ENCODE measurements at places on chromosomes 11 and 22.
A peak's percentile ranks its signal among the peaks of the same experiment; 100 is the strongest.

- no peak for DNase-seq
Measured at GRCh38 chr22:49209452-49210195, 618.0 kb downstream of the BRD1 start.

DNA sequence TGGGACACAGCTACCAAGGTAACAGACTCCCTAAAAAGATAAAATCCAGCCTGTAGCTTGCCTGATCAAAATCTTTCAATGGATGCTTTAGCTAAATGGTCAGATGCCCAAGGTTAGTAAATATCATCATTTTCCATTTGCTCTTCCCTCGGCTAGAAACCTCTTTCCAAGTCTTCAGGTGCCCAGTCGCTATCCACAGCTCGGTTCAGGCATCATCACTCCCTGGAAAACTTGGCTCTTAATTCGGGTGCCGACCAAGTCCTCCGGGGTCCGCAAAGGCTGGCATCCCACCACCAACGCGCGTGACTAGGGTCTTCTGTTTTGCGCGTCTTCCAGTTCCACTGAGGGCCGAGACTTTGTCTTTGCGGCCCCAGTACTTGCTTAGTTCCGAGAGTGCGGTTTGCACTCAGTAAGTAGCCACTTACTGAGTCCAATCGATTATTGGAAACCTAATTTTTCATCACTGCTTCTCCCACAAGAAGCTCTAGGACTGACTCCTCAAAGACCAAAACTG, 44.3 kb downstream of the OR4D9 start:
- no peak for DNase-seq

- no peak for DNase-seq
Measured at GRCh38 chr22:43319661-43320486, 23.3 kb downstream of the SCUBE1 start.

- no peak for DNase-seq
Measured at GRCh38 chr22:40648386-40648785, 11.9 kb upstream of the MRTFA start.

GRCh38 chr11:79937676-79938334, 497.0 kb upstream of the TENM4 start:
- DNase-seq, result no peak

DNA sequence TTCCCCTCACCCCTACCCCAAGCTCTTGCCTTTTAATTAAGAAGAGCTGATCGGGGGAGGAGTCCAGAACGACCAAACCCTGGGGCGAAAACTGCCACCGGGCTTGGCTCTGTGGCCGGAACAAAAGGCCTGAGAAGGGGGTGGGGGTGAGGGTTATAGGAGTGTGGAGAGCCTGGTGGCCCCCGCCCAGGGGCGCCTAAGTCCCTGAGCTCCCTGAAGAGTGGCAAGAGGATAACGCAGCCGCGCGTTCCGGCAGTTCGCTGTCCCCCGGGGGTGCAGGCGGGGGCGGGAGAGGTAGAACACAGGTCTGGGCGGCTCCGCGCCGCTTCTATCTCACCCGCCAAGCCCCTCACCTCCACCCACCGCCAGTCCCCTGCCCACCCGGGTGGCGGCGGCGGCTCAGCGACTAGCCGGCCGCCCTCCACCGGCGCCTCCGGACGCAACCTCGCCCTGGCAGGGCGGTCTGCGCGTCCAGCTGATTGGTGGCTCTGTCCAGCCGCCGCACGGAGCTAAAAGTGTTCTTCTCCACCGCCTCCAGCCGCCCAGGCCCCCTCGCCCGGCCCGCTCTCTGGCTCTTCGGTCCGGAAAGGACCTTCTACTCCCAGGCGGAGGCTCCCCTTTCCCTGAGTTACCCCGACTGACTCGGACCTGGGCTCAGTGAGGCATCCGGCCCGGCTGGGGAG, 18.7 kb upstream of the BDNF start:
- no peak for DNase-seq

- no peak for DNase-seq
Measured at GRCh38 chr11:81197396-81197795, 1536.3 kb downstream of the FAM181B start.

DNA sequence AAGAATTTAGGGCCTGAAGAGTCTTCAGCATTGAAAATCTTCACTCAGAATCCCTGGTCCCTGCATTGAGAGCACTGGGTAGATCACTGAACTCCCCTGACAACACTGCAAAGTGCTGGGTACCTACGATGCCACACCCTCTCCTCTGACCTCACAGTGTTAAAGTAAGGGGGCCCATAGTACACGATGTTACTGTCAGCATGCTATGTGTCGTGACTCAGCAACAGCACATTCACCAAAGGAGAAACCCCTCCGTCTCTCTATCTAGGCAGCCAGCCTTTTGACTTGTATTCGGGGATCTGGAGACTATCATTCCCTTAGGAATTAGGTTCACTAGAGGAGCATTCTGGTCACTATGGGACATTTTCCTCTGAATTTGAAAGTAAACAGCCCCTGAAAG, 67.4 kb upstream of the PITPNB start:
- no peak for DNase-seq

- no peak for DNase-seq
Measured at GRCh38 chr22:26267856-26268255, 98.6 kb downstream of the SEZ6L start.

GRCh38 chr11:134555510-134555909, 143.5 kb upstream of the B3GAT1 start:
- no peak for DNase-seq

DNA sequence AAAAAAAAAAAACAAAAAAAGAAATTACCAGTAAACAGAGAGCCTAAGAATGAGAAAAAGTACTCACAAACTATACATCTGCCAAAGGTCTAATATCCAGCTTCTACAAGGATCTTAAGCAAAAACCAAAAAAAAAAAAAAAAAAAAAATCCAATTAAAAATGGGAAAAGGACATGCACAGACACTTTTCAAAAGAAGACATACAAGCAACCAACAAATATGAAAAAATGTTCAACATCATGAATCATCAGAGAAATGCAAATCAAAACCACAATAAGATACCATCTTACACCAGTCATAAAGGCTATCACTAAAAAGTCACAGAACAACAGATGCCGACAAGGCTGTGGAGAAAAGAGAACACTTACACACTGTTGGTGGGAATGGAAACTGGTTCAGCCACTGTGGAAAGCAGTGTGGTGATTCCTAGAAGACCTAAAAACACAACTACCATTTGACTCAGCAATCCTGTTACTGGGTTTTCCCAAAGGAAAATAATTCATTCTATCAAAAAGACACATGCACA, 18.3 kb downstream of the MS4A6A start:
- no peak for DNase-seq

GRCh38 chr22:23831261-23831660, 7.5 kb downstream of the DERL3 start:
- DNase-seq, result no peak

DNA sequence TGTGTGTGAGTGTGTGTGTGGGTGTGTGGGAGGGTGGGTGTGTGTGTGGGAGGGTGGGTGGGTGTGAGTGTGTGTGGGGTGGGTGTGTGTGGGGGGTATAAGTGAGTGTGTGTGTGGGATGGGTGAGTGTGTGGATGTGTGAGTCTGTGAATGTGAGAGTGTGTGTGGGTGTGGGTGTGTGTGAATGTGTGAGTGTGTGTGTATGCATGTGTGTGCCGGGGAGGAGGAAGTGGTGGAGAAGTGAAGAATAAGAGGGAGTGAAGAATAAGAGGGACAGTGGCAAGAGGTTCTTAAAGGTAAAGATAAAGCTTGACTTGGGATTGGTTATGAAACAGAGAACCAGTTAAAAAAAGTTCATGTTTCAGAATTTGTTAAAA, 54.0 kb downstream of the PRR5L start:
- DNase-seq, result no peak

DNA sequence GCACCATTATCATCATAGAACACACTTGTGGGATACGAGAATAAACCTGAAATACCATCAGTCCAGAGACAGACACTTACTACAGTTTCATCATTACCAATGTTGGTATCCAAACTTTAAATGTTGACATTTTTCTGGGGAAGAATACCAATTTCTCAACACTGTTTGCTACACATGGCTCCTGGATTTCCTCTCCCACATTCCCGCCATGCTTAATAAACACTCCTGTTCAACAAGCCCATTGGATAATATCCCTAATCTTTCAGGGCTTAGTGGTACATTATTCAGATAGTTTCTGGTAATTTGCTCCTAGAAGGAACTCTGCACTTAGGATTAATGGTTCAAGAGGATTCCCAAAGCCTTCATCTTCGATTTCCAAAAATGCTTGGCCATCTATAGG, 48.2 kb downstream of the CSF2RB start:
- DNase-seq, result no peak

- no peak for DNase-seq
Measured at GRCh38 chr22:45211435-45211834, 29.3 kb downstream of the KIAA0930 start.

- DNase-seq, result no peak
Measured at GRCh38 chr11:783581-784015, 6.3 kb downstream of the CEND1 start.

- no peak for DNase-seq
Measured at GRCh38 chr11:6962673-6963072, 36.4 kb downstream of the ZNF215 start.

GRCh38 chr11:17268902-17269301, 7.6 kb upstream of the NUCB2 start:
- no peak for DNase-seq

- DNase-seq, result no peak
Measured at GRCh38 chr11:126026579-126026978, 36.1 kb downstream of the CDON start.

- DNase-seq, result no peak
Measured at GRCh38 chr11:109526931-109527330, 104.9 kb downstream of the C11orf87 start.

DNA sequence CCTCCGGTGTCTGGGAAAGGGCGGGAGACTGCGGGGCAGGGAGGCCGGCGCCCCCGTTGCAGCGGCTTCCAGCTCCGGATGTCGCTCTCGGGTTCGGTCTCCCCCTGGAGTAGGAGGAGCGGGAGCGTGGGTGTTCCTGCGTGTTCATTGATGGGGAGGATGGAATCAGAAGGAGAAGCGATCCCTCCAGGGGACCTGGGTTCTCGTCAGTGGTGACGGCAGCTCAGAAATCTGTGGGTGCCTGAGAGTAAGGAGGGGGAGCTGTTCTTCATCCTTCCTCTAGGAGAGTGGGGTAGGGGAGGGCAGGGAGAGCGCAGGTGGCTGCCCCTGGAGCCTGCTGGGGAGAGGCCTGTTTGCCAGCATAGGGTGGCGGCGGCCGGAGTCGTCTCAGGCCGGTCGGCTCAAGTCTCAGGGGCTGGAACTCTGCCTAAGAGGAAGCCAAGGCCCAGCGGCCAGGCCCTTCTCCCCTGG, 1.1 kb downstream of the UBASH3B start:
- DNase-seq, result peak; percentile 23

GRCh38 chr11:65524014-65524740, 706 bp upstream of the SCYL1 start:
- DNase-seq, result no peak

- DNase-seq, result no peak
Measured at GRCh38 chr22:48407256-48407955, 1420.3 kb downstream of the BRD1 start.

DNA sequence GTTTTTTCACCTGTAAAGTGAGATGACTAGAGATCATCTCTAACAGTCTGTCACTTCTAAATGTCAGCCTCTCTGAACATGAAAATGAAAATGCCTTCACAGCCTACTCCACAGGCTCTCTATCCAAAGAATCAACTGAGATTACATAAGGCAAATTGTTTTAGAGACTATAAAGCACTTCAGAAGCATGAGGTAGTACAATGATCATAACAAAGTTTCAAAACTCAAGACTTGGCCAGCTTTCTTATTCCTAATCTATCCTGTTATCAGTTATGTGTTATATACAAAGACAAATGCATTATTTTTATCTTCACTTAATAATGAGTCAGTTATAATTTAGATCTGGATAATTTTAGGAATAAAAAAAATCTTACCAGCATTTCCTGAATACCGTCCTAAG, 20.3 kb upstream of the CEP126 start:
- no peak for DNase-seq

DNA sequence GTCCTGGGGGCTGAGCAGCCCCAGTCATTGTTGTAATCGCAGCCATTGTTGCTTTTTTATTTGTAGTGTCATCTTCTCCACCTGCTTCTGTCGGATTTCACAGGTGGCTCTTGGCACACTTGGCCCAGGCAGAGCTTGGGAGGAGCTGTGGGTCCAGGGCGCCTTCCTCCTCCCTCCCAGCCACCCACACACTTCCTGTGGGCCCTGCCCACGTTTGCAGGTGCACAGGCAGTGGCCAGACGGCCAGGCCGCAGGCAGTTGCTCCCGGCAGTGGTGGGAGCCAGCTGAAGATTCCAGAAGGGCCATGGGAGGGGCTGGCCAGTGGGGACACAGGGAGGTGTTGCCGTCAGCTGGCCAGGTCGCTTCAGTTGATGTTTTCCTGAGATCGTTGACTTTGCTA, 1191.9 kb downstream of the BRD1 start:
- DNase-seq, result no peak

DNA sequence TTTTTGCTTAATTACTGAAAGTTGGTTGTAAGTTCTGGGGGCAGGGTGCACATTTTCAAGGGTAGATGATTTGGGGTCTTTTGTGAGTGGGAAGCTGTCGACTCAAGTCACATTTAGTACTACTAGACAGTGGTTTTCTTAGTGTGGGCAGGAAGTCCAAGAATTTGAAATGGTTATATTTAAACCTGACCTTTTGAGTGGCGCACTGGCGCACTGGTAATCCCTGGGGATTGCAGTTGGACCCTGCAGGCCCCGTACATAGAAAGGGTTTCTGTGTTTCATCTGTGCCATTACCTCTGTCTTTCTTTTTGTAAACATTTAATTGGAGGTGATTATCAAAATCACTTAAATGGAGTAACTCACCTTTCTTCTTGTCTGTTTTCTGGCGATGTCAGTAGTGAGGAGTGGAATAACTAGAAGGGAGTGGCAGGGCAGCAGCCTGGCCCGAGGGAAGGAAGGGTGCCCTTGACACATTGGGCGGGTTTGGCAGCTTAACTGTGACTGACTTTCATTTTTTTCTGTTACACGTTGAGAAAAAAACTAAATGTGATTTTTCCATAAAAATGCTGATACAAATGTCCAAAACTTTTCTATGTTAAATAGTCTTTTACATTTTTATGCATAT, 101.8 kb upstream of the GAL start:
- DNase-seq, result no peak

DNA sequence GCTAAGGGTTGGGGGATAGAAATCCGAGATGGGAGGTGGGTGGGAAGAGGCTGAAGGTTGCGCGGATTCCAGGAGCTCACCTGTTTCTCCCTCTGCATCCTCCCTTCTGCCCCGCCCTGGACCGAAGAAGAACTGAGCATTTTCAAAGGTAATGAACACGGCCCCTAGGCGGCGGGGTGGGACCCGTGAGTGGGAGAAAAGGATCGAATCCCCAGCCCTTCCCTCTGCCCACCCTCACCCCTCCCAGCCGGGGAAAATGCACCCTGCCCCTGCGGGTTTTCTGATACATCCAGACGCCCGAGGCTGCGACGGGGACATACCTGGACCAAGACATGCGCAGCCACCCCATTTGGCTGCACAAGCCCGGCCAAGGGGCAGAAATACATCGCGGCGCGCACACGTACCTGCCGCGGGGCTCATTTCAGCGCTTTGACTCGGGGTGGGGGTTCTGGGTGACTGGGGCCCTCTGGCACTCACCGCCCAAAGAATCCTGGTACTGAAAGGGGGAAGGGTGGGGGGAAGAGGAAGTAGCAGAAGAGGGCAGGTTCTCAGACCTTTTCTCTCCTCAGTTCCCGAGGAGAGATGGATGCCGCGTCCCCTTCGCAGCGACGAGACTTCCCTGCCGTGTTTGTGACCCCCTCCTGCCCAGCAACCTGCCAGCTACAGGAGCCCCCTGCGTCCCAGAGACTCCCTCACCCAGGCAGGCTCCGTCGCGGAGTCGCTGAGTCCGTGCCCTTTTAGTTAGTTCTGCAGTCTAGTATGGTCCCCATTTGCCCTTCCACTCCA, 6.0 kb downstream of the VSIG2 start:
- peak; percentile 32 for DNase-seq
